ENCODE measurements at places on chromosomes 1 and 21.

DNA sequence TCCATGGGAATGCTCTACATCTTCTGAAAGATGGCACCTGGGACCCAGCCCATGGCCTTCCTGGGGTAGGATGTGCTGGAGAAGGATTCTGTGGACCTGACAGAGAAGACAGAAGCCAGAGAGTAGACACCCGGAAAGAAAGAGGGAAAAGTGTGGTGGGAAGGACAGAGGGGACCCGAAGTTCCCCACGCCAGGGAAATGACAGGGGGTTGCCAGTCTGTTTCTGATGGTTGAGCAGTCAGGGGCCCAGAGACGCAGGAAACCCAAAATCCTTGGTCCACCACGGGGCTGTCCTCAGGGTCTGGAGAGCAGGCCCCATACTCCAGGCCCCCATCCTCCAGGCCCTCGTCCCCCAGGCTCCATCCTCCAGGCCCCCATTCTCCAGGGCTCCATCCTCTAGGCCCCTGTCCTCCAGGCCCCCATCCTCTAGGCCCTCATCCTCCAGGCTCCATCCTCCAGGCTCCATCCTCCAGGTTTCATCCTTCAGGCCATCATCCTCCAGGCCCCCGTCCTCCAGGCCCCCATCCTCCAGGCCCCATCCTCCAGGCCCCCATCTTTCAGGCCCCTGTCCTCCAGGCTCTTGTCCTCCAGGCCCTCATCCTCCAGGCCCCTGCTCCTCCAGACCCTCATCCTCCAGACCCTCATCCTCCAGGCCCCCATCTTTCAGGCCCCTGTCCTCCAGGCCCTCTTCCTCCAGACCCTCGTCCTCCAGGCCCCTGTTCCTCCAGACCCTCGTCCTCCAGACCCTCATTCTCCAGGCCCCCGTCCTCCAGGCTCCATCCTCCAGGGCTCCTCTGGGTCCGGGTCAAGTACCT is 1.0 kb upstream of the TFF2 start:
- no peak for DNase-seq

GRCh38 chr1:164557270-164557669 is 1.7 kb upstream of the PBX1 start:
- no peak for DNase-seq

GRCh38 chr1:177230228-177231016 is 59.7 kb downstream of the BRINP2 start:
- DNase-seq, result no peak

GRCh38 chr1:24463776-24464735 is 38.6 kb upstream of the RCAN3 start:
- no peak for DNase-seq

DNA sequence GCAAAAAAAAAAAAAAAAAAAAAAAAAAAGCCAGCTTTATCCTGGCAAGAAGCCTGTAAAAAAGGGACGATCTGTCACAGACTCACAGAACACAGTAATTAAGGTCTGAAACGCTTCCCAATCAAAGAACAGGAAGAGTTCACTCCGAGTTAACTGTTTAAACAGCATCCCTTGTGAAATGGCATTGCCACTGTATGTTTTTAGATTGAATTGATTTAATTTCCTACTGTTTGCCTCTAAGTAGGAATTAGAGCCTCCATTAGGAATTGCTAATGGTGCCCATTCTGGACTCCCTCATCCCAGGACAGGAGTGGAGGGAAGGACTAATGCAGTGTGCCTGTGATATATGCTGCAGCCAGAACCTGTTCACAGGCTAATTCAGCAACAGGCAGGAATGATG is 370.8 kb downstream of the RWDD3 start:
- DNase-seq, result no peak

DNA sequence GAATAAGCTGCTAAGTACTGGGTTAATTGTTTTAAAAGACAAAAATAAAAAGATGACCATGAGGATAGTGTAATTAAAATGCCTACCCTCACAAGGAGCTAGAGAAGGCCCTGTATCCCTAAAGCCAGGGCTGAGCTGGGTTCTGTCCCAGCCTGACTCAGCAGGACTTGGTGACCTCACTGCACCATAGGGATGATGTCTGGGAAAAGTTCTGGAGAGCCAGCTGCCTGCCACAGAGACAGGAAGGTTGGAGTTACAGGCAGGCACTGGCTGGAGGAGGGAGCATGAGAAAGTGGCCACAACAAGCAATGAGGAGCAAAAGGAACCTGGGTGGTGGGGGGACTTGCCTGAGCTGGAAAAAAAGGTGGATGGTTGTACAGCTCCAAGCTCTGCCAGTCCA is 5.7 kb upstream of the TNR start:
- DNase-seq, result no peak

GRCh38 chr1:66580081-66580480 is 46.1 kb downstream of the SGIP1 start:
- DNase-seq, result no peak

DNA sequence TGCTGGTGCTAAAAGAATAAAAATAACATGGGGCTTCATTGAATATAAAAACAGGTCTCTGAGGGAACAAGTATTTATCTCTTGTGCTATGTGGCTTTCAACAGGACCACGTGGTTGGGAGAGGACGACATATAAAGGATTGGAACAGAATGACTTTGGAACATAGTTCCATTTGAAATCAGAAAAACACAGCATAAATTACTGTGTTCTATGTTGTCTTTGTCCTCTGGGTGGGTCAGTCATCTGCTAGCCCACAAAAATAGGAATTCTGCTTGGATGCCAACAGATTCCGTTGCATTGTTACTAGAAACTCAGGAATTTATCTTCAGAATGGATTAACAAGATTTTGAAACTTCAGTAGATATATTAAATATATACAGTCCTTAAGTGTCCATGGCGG is 5.9 kb downstream of the CEP85 start:
- no peak for DNase-seq

DNA sequence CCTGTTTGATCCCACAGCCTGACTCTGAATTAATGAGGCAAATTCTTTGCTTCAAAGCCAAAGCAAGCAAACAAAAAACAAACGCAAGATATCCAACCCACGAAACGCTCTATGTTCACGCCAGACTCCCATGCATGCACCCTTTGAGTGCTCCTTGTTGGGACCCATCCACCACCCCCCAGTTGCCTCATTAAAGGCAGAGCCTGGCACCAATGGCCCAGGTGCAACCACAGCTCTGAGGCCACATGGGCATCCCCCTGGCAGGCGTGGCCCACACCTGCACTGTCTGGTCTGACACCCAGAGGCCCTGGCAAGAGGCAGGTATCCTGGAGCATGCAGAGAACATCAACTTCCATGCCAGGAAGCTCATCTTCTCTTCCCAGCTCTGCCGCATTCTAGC is 1.1 kb upstream of the PADI4 start:
- DNase-seq, result no peak

GRCh38 chr1:6585081-6585722 is 5.4 kb downstream of the ZBTB48 start:
- no peak for DNase-seq

- DNase-seq, result no peak
Observed at GRCh38 chr1:176693697-176694329, 230.8 kb downstream of the PAPPA2 start.

GRCh38 chr1:156693848-156694689 is 11.3 kb downstream of the CRABP2 start:
- no peak for DNase-seq

DNA sequence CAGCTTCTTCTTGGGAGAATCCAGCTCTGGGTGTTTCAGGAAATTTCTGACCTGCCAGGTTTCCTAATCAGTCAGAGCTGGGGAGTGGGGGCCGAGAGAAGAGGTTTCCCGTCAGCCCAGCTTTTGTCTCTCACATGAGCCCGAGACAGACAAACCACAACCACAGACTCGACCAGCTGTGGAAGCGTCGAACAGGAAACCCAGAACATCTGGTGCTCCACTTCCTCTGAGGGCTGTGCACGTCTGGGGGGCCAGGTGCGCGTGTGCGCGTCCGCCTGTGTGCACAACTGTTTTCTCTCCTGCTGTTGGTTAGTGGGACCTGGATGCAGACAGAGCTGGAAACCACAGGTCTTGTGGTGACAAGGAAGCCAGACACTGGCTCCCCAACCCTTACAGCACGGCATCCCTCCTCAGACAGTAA is 113.0 kb upstream of the SLC25A33 start:
- no peak for DNase-seq

DNA sequence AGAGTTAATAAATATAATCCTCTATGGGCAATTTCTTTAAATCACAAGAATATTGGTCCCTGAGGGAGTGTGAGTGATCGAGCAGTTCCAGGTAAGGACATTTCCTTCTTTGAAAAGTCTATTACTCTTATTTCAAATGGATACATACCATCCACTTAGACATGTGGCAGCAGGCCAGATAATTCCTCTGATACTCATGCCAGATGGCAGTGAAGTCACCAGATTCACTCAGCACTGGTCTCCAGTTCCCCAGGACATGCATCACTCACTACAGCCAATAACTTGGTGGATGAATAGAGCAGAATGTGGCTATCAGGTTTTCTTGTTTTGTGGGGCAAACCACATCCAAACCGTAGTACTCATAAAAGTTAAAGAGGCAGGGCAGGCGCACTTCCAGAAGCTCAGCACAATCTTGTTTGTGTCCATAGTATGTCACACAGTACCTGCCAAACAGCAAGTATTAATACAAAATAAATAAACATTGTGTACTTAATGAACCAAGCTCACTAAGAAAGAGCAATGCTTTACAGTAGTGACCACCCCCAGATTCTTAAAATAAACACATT is 74.2 kb upstream of the CD53 start:
- no peak for DNase-seq

GRCh38 chr1:168422203-168422847 is 121.5 kb downstream of the XCL2 start:
- no peak for DNase-seq

GRCh38 chr1:175829845-175830244 is 86.5 kb upstream of the TNR start:
- DNase-seq, result no peak

GRCh38 chr1:226029093-226029496 is 30.0 kb upstream of the SDE2 start:
- no peak for DNase-seq

GRCh38 chr1:234326497-234327366 is 46.5 kb upstream of the COA6 start:
- no peak for DNase-seq

GRCh38 chr1:214514032-214514818 is 37.2 kb downstream of the PTPN14 start:
- DNase-seq, result no peak

DNA sequence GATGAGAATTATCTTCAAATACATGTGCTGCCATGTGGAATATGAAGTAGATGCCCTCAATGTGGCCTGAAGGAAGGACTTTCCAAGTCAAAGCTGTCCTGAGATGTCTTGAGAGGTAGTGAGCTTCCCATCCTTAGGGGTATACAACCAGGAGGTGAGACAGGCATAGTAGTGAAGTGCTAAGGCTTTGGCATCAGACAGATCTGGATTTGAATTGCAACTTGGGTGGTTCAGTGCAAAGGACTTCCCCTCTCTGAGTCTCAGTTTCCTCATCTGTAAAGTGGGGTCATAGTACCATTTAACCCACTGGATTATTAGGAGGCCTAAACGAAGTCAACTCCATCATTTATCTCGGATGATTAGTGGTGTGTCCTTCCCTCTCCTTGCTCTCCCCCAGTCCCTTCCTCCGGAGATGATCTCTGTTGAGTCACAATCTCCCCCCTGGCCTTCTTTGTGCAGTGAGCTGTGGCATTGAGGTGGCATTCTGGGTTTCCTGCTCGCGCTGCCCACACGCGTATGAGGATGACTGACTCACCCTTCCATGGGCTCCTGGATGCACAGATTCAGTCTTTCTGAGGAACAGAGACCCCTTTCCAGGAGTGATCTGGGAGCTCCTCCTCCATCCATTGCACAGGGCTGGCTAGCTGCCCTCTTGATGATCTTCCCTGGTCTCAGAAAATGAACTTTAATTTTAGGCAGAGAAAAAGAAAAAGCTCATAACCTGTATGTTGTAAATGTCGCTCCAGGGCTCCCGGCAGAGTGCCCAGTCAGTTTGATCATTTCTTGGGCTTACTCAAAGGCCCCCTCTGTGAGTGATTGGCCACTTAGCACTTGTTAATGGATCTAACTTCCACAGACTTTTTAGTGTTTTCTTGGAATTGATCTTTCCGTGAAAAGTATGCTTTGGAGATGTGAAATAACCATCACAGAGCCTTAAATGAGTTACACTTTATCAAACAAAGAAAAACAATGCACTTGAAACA is 354.6 kb downstream of the PTPRU start:
- DNase-seq, result no peak

DNA sequence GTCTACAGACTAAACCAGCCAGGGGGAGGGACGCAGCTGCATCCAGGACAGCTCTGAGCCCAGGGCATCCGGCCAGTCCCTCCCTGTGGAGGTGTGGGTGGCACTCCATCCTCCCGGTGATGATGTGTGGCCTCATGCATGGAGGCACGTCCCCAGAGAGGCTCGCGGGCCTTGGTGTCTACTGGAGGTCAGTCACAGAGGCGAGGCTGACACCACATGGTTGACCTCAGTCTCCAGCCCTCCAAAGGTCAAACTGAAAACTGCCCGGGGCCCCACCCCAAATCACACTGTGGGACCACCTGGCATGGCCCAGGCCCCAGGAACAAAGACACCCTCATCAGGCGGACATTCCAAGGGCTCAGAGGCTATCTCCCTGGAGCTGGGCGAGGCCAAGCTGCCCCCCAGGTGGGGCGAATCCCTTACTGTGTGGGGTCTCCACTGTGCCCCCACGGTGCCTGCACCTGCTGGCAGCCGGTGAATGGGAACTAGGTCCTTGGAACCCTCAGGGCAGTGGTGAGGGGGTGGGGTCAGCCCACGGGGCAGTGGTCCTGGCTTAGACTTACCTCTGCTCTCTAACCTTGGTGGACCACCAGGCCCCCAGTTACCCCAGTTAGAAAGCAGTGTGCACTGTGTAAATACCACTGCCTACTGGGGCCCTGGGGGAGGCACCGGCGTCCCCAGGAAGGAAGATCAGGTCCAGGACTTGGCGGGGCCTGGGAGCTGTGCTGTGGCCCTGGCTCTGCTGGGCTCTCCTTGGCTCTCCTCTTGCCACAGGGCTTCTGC is 49.1 kb downstream of the TRPM2 start:
- no peak for DNase-seq

GRCh38 chr1:85244271-85245061 is 15.0 kb downstream of the C1orf52 start:
- no peak for DNase-seq

DNA sequence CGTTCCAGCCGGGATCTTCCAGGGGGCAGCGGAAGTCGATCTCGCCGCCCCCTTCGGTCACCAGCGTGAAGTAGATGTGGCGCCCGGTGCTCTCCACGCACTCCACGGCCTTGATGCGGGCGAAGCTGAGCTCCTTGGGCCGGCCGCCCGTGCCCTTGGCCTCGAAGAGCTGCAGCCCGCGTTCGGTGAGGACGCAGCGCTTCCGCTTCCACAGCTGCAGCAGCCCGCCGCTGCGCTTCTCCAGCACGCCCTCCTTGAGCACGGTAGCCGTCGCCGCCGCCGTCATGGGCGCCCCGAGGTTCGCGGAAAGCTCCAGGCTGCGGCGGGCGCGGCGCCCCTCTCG is 516 bp downstream of the PHLDA3 start:
- DNase-seq, result no peak

- no peak for DNase-seq
Observed at GRCh38 chr1:245327842-245328241, 173.1 kb downstream of the KIF26B start.

DNA sequence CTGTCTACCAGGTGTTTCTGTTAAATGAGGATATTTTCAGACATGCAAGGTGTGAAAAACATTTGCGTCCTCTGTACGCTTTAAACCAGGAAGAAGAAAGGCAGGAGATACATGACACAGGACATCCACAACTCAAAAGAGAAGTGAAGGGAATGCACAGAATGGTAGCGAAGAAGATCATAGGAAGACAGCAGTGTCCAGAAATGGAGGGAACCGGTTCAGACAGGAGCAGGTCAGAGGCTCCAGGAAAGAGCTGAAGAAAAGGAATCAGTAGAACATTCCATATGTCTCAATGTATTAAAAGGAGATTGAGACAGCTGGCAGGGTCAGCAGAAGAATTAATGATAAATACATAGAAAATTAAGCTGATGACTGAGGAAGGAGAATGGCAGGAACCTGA is 190.9 kb downstream of the CDC7 start:
- no peak for DNase-seq

Measured in retinal pigment epithelial cell (primary cell).